ENCODE measurements at places on chromosomes 11 and 22. TPM values are rescaled to one million over a fixed set of nuclear protein-coding genes. Genes with fewer than 3 reads are reported as not detected.
A peak's percentile ranks its signal among the peaks of the same experiment; 100 is the strongest.

DNA sequence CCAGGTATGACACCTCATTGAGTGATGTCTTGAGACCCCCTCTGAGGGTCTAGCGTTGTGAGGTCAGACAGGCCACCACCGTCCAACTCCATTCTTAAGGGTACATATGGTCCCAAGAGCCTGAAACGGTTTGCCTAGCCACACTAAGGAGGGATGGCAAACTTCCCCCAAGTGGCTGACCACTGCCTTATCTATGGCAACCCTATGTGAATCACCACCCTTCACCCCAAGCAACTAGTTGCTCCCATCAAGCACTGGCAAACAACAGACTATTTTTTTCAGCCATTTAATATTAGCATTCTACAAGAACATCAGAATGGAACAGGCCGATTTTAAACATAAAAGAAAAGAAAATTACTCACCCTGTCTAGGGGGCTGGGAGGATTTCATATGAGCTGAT is 22.8 kb downstream of the THOC5 start:
- no peak for DNase-seq

DNA sequence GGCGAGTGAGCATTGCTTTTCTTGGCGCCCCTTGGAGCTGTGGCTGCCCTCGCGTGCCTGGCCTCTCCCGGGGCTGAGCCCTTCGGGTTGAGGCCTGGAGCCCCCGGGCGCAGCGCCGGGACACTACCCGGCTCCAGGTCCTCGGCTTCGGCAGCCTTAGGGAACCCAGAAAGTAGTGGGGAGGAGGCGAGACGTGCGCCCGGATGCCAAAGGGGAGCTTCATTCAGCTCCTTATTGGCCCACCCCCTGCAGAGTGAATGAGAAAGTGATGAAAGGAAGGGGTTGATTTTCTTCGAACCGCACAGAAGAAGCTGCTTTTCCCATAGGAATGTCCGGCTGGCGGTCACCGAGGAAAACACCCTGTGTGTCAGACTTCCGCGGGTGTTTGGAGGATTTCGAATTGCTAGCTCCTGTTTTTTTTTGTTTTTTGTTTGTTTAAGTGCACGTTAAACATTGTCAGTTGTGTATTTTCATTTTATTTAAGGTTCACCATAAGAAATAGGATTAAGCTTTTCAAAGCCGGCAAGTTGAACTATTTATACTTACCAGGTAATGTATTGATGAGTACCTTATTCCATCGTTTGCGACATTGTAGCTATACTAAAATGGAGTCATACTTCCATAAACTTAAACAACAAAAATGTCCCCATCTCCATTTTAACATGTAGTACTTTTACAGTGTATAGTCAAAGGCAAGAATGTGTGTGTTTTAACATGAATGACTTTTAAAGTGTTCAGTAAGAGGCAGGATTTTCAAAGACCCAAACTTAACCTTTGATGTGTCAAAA is 841 bp upstream of the EIF4G2 start:
- peak; percentile 37 for DNase-seq

GRCh38 chr11:58916637-58917036 is 22.7 kb upstream of the GLYATL1 start:
- DNase-seq = no peak

- no peak for DNase-seq
Observed at GRCh38 chr11:112880495-112880894, 80.7 kb upstream of the NCAM1 start.

Gene LRRC4C
- total RNA-seq = not detected

DNA sequence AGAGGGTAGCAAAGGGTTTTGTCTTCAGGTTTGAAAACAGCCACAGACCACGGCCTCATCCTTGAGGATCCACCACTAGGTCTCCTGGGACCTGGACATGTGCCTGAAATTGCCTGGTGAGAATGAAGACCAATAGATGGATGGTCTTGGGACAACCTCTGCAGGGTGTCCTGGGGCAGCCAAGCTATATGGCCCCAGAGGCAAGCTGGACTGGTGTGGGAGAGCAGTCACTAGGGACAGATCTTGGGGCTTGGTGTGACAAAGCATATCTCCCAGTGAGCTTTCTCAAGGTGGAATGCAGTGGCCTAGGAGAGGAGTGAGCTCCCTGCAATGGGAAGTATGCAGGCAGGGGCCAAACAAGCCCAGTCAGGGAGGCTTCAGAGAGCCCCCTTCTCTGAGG is 13.6 kb downstream of the P2RY6 start:
- DNase-seq = no peak

GRCh38 chr22:44422746-44423380 is 75.2 kb downstream of the RTL6 start:
- DNase-seq = no peak

GRCh38 chr11:43358279-43358800 is 380 bp upstream of the TTC17 start:
- no peak for DNase-seq

DNA sequence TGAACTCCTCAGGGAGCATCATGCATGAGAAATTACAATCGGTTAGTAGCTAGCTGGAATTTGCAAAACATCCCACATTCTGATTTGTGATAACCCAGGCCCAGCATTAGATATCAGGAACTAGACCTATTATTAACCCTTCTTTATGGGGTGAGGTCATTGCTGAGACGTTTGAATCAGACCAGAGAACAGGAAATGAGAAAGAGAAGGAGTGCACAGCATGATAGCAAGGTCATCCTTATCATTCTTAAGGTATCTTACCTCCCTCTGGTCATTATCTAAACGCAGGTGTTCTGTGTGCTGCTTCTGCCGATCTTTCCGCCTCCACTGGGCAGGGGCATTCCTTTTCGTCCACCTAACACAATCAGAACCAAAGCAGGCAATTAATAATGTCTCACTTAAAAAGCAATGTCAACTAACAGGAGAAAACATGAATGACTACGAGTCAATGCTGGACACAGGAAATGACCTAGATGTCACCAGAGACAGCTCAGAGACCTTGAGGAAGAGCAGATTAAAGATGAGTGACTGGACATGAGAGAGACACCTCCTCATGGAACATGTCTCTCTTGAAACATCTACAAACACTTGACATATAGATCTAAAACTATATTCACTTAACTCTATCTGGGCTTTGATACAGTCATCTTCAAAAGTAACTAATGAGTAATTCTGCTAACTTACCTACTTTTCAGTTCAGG is 78.3 kb upstream of the SCUBE2 start:
- DNase-seq = no peak

DNA sequence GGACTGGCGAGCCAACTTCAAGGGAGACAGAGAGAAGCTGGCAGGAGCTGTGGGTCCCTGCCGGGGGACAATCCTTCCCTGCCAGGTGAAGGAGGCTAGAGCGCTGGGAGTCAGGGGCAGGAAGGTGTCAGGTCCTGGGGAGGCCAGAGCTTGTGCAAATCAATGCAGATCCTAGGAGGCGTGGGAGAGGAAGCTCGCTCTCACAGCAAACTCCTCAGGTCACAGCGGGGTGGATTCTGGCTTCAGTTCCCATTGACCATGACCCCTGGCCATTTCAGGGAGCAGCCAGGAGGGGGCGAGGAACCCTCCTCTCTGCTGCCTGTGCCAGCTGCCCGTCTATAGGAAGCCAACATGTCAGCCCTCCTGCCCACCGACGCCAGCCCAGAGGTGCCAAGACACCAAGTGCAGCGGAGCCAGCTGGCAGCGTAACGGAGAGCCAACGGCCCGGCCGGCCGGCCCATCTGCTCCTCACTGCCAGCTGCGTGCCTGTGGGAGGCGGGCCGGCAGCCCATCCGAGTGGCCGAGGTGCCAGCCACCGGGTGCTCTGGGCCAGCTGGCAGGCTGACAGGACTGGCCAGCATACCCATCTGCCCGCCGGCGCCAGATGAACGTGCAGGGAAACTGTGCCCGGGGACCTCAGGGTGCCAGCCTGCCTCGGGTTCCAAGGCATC is 374.8 kb downstream of the MIAT start:
- no peak for DNase-seq

DNA sequence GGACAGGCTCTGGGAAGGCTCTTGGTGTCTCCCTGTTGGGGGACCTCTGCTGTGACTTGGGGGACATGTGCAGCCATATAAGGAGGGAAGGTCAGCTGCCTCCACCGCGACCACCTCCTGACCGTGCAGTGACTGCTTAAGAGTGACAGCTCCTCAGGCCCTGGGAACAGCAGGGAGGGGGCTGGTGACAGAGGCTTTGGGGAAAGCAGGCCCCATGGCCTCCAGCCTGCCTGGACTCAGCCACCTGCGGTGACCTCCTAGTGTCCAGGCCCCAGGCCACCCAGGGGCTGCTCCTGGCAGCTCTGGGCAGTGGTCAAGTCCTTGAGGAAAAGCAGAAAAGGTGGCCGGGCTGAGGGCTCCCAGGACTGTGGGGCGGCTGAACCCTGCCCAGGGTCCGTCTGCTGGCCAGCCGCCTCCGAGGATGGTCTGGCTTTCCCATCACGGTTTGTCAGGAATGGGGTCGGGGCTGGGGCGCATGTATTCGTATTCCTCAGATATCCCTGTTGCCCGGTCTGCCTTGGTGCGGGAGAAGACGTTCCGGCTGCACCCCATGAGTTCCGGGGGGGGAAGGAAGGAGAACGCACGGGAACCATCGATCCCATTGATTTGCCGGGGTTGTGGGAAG is 96.8 kb downstream of the WNT7B start:
- no peak for DNase-seq

Gene SLC37A2
- 0.67 TPM for total RNA-seq

All from pulmonary artery endothelial cell (primary cell).